NCI-H2227 treated with DMSO at 0.1 percent for 48 hours (cell line): ENCODE measurements at places on chromosomes 1 and 21.

- DNase-seq, result no peak
Measured at GRCh38 chr1:59521456-59521855, 224.6 kb downstream of the FGGY start.

DNA sequence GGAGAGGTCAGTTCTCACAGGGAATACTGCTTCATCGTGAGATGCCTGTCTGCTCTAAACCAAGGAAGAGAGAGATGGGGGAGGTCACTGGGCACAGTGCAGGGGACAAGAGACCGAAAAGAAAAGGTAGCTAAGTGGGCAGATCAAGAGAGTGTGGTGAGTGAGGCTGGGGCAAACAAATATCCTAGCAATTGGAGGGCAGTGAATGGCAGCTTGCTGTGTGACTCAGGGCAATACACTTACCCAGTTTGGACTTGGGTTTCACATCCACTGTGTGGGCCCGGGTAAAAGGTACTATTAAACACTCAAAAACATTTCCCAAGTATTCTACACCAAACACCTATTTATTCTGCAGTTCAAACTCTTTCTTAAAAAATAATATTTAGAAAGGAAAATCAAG is 10.2 kb downstream of the PLXNA2 start:
- no peak for DNase-seq

DNA sequence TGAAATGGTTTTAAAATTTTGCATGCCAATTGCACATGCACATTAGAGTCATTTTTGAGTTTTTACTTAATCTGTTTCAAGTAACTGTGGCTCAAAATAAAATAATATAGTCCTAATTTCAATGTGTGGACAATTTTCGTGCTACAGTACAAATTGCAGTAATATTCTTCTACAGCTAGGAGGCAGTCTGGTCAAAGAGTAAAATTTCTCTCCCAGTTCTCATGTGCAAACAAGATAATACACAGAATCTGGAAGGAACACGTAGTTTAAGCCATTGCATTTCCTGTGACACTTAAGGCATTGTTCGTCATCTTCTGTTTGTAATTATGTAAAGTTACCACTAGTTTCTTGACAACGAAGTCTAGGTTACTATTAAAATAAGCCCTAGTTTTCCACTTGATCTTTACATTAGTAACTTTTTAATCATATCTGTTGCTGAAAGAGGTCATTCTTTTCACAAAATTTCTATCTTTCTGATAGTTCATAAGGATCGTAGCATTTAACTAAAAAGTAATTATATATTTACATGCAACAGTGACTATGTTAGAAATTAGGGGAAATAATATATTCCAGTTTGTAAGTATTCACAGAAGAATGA is 28.9 kb downstream of the ODR4 start:
- peak; percentile 44 for DNase-seq

DNA sequence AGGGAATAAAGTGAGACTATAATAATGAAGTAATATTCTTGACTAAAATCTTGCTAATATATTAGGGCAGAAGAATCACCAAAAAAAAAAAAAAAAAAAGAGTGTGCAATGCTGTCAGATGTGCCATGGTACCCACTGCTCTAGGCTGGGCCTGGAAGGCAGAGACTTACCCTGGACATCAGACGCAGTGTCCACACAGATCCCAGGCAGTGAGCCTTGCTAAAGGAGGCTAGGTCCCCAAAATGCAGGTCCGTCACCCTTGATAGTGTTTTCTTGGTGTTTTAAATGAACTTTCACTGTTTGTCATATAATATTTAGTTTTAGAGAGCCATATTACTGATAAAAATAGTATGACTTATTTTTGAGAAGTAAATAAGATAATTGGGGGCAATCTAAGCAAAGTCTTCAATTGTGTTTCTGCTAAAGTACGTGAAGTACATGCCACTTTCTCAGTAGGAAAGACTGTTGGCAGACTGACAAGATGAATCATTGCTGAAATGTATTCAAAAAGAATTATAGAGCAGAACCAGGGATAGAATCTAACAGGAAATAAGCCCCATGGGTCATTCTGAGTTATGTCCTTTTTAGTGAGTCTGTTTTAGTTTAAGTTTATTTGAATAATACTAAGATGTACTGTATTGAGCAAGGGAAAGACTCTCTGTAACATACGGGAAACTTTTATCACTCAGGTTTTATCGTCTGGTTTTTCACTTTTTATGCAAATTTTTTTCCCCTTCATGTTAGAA is 74.6 kb upstream of the PDC start:
- DNase-seq, result no peak

GRCh38 chr1:85467929-85468540 is 3.1 kb upstream of the DDAH1 start:
- no peak for DNase-seq

- no peak for DNase-seq
Measured at GRCh38 chr21:31135531-31136184, 97.4 kb upstream of the KRTAP19-8 start.

- DNase-seq, result no peak
Measured at GRCh38 chr1:12565094-12565965, 52.7 kb downstream of the DHRS3 start.

DNA sequence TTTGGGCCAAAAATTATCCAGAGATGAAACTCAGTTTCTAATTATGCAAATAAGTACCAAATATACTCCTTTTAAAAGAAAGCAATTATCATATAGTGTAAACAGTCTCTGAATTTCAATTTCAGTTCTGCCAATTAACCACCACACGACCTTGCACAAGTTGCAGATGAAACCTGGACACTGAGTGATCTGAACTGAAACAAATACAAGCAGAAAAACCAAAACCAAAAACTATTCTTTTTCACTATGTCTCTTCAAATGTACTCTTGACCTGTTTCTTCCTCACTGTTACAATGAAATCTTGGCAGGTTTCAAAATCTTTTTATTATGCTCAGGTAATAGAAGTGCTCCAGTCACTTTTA is 79.2 kb downstream of the TYW3 start:
- no peak for DNase-seq

- no peak for DNase-seq
Measured at GRCh38 chr1:68228851-68229250, 3.5 kb downstream of the WLS start.

DNA sequence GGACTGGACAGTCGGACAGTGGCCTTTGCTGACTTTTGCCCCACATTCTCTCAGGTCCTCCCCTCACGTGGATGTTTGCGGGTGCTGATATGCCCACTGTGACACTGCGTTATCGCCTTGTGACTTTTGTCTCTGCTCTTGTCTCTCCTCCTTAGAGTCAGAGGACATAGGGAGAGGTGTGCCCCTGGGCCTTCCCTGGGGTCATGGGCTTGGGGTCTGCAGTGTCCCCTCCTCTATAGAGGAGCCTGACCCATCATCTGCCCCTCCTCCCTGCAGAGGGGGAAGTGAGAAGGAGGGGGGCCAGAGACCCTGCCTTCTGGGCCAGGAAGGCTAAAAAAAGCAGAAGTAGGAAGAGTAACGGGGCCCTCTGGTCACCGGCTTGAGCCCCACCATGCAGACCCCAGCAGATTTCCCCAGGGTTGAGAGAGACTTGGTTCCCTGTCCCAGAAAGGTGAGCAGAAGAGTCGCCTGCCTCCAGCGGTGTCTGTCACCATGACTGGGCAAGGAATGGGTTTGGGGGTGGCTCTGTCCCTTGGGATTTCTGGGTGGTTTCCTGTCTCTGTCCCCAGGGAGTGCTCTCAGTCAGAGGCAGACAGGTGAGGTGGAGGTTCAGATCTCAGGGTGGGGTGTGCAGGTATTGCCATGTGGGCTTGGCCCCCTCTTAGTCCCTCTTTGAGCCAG is 13.3 kb downstream of the RPS6KA1 start:
- DNase-seq, result no peak

- peak; percentile 41 for DNase-seq
Measured at GRCh38 chr1:65279070-65279779, 30.1 kb upstream of the DNAJC6 start.

DNA sequence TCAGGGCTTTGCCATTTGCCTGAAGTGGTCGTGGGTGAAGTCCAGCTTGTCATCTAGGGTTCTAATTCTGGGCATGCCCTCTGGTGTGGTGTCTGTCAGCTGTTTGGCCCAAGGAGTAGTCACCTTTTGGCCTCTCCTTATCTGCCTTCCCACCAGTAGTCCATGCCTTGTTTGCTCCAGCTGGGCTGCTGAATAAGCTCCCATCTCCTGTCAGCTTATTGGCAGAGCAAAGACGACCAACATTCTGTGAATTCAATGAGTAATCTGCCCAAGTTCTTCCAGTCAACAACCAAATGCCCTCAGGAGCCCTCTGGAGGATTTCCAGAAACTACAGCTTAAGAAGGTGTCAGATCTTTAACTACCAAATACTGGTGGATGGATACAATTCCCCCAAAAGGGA is 7.0 kb downstream of the BCAN start:
- DNase-seq, result no peak

- DNase-seq, result no peak
Measured at GRCh38 chr1:32878183-32878582, 7.5 kb upstream of the FNDC5 start.

DNA sequence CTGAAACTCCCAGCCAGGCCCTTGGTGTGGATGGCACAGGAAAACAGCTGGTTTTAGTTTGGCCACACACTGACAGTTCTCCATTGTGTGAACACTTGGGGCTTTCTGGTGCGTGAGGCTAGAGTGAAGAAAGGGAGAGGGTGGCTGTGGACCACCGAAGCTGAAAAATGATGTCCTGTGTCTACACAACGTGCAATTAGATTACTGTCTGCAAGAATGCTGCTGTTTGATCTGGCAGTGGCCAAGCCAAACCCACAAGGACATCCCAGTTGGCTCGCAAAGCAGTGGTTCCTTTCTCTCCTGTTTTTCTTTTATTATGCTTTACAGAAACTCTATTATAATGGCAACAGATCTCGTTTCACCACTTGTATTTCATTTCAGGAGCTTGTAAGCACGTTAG is 58.9 kb downstream of the ERG start:
- no peak for DNase-seq

DNA sequence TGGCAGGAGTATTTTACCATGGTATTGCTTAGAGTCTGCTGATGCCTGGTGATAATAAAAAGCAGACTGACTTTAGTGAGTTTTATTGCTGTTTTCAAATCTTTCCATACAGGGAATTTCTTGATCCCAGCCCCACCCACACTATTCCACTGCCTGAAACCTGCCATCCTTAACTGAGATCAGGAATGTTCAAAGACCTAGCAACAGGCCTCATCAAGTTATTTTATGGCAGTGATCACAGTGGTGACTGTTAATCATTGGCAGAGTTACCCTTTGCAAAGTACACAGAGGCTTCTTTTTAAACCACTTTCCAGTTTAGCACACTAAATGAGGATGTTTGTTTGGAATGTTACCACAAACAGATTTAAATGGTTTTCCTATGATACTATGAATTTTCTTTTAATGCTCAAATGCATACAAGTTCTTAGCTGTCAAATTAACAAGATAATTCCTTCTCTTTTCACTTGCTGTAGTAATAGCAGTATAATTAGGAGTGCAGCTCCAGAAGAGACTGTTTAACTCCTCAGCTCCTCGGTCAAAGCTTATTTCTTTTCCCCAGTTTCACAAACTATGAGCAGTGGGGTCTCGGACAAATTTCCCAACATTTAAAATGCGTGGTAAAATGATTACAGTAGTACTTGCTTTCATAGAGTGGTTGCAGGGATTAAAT is 69.9 kb upstream of the USP25 start:
- DNase-seq, result no peak

DNA sequence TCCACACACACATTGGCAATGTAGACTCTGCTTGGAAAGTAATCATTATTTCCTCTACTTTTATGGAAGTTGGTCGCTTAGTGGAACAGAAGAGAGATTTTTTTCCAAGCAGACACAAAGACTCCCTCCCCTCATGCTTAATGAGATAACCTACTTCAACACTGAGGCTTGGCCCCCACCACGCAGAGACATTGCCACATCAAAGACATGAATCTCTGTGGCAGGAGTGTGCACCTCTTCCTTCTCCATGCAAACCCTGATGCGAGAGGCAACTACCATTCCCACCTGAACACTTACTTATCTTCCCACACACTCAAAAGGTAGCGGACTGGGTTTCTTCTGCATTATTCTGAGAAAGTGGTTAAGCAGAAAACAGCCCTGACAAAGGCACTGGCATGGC is 37.3 kb upstream of the LPAR3 start:
- DNase-seq, result no peak

DNA sequence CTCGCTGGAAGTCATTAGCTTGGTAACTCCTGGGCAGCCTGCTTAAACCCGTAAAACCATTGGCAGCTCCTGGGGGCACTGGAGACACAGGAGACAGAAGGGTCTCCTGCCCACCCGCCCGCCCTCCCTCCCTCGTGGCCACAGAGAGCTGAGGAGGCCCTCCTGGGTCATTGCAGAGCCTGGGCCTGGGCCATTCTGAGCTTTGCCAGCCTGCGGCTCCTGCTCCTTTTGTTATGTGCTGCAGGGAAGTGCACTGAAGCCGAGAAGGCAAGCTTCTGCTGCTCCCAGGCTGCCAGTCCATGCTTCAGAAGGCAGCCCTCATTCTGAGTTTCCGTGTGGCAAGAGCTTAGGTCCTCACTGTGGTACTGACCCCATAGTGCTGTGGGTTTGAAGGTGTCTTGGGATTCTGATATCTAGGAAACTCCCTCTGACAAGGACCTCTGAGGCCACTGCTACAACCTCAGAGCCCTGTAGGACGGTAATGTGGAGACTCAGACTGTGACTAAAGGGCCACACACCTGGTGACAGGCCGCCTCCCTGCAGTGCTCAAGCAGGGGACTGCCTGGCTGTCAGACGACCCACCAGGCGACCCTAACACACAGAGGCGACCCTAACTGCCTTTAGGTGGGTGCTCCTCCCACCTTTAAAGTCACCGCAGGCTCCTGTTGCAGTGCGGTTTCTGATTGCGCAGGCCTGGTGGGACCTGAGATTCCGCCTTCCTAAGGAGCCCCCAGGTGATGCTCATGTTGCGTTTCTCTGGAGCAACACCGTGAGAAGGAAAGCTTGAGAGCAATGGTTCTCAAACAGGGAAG is 118.7 kb downstream of the IER5 start:
- DNase-seq, result no peak

DNA sequence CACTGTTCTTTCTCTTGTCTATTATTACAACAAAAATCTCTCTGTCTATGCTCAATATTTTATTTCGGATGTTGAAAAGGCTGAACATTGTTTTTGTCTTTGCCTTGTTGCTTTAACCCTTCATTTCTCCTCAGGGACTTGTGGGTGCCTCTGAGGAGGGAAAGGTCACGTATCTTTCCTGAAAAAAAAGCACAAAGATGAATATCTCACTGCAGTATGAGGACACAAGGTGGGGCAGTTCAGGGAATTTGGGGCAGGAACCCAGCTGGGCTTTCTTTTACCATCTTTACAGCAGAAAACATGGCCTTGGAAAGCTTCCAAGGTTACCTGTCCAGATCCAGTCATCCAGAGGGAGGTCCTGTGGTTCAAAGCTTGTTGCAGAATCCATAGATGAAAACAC is 99.1 kb upstream of the LPGAT1 start:
- DNase-seq, result no peak
